Suppressor macrophage treated with lipopolysaccharide for 4 hours (primary cell): ENCODE measurements at places on chromosomes 2 and 18.

DNA sequence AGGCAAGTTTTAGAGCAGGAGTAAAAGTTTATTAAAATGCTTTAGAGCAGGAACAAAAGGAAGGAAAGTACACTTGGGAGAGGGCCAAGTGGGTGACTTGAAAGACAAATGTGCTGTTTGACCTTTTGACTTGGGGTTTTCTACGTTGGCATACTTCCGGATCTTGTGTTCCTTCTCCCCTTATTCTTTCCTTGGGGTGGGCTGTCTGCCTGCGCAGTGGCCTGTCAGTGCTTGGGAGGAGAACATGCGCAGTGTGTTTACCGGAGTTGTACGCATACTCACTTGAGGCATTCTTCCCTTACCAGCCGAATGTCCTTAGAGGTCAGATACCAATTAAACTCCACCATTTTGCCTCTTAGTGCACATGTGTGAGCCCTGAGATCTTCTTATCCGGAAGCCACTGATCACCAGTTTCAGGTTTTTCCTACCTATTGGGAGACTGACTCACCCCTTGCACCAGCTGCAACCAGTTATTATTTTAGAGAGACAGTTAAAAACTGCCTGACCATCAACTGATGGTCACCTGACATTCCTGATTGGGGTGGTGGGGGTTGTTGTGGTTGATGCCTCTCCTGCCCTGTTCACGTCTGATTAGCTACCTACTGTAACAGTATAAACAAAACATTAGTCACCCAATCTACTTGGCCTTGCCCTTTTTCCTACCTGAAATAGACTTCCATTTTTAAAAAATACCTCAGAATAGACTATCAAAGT, 67.5 kb downstream of the NYAP2 start:
- no peak for DNase-seq

GRCh38 chr2:150482111-150482510, 5.4 kb downstream of the RND3 start:
- no peak for DNase-seq

GRCh38 chr2:145284551-145284950, 764.6 kb upstream of the ZEB2 start:
- no peak for DNase-seq

- no peak for DNase-seq
These were observed 501 bp downstream of the LPIN1 start for GRCh38 chr2:11746807-11747459.

DNA sequence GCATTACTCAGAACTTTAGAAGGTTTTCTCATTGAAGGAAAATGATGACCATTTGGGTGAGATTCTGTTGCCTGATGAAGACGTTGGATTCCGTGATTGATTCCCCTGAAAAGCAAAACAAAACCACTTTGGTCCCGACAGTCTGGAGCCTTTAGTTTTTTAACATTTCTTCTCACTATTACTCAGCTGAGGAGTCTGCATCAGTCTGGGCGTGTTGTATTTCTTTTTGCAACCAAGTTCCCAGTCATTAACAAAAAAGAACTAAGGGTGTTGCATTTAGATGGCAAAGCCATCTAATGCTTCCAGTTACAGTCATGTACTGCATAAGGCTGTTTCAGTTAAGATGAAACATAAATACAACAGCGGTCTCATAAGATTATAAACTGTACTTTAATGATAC, 343.1 kb upstream of the CDH2 start:
- DNase-seq = no peak

- no peak for DNase-seq
These were observed 107.3 kb downstream of the DYSF start for GRCh38 chr2:71560638-71561011.

DNA sequence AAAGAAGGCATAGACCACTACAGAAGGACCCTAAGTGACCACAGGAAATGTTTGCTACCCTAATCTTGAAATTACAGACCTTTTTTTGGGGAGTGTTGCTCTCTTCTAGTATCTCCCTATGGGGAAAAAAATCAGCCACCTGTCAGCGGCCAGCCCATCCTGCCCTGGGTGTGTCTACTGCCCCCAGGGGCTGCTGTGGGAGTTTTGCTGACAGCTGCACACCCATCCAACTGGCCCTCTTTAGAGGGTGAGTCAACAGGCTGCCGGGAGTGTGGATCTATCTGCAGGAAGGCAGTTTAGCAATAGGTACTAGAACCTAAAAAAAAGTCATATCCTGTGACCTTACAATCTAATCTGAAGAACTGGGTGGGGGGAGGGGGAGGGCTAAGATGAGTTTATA, 796 bp upstream of the DYSF start:
- DNase-seq = peak; percentile 60

- DNase-seq = no peak
These were observed 1.9 kb upstream of the FBXO41 start for GRCh38 chr2:73286134-73286655.

GRCh38 chr2:240947607-240948006, 41.5 kb downstream of the CROCC2 start:
- no peak for DNase-seq

- DNase-seq = peak; percentile 33
These were observed 71.0 kb downstream of the ARL4C start for GRCh38 chr2:234425639-234426603.

GRCh38 chr2:224287531-224287930, 114.4 kb downstream of the FAM124B start:
- no peak for DNase-seq

DNA sequence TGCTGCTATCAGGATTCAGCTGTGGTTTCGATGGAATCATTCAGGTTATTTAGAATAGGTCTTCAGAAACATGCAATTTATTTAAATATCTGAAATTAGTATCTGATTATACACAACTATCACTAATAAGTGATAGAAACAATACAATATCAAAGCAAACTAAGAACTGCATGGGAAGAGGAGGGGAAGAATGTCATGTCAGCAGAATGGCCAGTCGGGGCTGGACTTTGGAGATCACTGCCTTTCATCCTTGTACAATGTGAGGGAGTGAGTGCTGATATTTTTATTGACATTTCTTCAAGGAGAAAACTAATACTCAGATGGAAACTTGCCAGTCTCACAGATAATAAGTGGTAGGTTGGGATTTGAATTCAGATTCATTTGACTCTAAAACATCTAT, 224.0 kb upstream of the LINC00305 start:
- no peak for DNase-seq

GRCh38 chr2:176093145-176093897, 800 bp downstream of the HOXD13 start:
- no peak for DNase-seq

GRCh38 chr2:234099266-234099665, 48.8 kb downstream of the SPP2 start:
- peak; percentile 8 for DNase-seq

- DNase-seq = no peak
These were observed 16.2 kb upstream of the ARL4C start for GRCh38 chr2:234512884-234513669.

DNA sequence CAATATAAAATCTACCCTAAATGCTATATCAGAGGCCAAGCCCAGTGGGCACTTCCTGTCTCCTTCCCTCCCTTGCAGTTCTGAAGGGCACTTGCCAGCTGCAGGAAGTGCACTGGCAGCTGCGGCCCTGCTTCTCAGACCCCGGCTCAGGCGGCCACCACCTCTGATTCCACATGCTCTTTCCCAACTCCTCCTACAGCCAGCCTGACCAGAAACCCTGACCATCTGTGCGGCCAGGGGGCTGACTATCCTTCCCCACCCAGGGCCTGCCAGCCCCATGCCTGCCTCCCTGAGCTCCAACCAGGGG, 88.6 kb downstream of the ZBTB7C start:
- DNase-seq = no peak

GRCh38 chr2:235669269-235669831, 175.5 kb downstream of the AGAP1 start:
- no peak for DNase-seq

DNA sequence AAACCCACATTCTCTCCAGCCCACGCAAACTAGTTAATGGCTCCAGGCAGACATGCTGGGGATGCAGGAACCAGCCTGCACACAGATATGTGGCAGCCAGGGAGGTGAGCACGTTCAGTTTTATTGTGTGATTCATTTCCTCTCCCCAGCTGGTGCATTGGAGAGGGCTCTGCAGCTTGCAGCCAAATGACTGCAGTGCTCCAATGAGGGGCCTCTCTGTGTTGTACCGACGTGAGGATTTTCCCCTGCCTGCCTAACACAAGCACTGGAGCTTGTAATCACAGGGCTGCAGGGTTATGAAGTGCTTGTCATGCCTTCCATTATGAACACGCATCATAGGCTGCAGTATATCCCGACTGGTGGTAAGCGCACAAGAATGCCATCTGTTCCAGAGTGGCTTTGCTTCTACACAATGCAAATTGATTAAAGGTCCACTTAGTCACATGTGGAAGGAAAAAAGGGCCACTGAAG, 92.3 kb upstream of the THUMPD2 start:
- DNase-seq = no peak

DNA sequence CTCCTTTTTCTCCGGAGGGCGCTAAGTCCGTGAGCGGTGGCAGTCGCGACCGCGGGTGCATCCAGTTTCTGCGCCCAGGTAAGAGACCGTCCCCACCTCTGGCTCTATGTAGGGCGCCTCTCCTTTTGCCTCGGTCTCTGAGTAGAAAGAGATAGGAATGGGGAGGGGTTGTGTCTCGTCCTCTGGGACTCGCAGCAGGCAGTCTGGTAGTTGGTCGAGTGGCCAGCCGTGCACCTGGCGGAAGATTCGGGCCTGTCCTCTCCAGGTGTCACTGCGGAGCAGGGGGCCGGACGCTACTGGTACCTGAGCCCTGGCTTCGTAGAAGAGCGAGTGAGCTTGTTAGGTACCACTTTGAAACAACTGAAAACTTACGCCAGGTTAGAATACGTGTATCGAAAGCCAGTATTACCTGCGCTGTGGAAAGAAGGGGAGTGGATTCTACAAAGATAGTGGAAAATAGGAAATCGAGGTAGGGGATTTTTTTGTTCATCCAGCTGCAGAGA, 403 bp downstream of the MAP2 start:
- DNase-seq = no peak
